ENCODE measurements at places on chromosomes 12 and 14.

DNA sequence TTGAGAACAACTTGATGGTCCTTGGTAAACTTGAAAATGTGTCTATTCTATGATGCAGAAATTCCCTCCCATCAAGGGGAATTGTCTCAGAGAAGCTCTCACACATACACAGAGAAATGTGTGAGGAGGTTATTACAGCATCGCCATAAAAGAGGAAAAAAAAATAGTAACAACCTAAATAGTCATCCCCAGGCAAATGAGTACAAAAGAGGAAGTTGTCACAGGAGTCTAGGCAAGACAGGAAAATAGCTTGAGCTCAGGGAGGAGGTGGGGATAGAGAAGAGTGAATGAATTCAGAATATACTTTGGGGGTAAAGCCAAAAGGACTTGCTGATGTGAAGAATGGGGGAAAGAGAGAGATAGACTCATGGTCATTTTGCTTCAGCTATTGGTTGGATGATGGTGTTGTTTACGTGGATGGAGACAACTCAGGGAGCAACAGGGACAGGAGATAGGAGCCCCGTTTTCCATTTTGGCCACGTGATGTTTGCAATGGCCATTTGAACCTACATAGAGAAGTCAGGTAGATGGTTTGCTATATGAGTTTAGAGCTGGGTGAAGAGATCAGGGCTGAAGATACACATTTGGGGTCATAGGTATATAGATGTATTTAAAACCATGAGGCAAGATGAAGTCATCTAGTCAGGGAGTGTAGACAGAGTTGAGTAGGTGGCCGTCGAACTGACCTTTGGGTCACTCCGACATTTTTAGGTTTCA is 20.3 kb downstream of the LRRC74A start:
- no peak for DNase-seq

DNA sequence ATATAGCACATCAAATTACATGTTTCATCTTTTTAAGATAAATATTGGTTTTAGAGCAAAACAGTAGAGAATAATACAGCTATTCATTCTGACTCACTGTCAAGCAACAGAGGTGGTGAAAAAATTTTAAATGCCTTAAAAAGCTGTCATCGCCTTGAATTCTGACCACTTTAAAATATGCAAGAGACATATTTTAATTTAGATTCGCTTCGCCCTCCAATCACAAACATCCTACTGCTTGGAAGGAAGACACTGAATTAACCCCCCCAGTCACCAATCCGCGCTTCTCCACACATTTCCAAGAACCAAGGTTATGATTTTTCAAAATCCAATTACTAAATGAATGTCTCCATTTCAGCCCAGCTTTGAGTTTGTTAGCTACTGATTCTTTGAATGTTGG is 112.4 kb downstream of the TMEM132D start:
- DNase-seq = no peak

DNA sequence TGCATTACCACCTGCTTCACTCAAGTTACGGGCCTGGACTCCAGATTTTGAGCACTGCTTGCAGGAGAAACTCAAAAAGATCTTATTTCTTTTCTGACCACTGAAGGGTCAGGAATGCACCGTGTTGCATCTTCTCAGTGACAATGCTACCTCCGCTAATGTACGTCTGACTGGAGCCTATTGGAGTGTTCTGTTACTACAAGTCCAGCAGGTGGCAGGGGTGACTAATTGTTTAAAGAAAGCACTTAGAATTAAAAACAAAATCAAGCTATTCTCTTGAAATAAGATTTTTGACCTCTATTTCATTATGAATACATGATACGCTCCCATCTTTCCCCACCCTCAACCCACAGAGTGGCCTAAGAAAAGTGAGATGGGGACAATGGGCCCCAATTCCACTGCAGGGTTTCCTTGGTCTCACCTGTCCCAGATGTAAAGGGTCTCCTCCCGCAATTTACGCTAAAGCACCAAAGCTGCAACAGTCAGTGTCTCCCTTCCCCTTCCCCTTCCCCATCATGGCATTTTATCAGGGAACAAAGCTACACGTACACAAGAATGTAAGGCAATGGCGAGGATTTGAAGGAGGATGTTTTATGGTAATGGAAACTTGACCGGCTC is 2.2 kb downstream of the TBPL2 start:
- no peak for DNase-seq

- DNase-seq = no peak
Observed at GRCh38 chr12:46573347-46573658, 200.7 kb upstream of the SLC38A2 start.

DNA sequence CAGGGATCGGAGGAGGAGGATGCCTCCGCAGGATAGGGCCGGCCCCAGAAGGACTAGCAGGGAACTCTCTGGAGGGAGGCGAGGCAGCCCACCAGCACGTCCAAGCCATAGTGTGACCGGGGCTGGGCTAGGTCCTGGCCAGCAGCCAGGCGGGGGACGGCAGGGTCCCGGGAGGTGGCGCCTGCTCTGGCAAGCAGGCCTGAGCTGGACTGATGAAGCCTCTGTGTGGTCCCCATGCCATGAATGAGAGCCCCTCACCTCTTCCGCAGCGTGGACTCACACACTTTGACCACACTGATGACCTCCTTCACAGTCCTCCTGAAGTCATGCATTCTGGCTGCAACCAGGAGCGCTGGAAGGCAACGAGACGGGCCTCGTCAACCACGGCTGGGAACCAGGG is 19.8 kb upstream of the BTBD6 start:
- no peak for DNase-seq

GRCh38 chr12:20055856-20056255 is 312.5 kb upstream of the PDE3A start:
- no peak for DNase-seq

- DNase-seq = no peak
Observed at GRCh38 chr12:129150721-129151120, 297.4 kb downstream of the GLT1D1 start.

- DNase-seq = no peak
Observed at GRCh38 chr12:51669271-51669670, 78.2 kb downstream of the SCN8A start.

- no peak for DNase-seq
Observed at GRCh38 chr14:39607978-39608377, 175.7 kb upstream of the FBXO33 start.

GRCh38 chr12:92844151-92844763 is 84.8 kb downstream of the EEA1 start:
- no peak for DNase-seq

GRCh38 chr14:96980835-96981234 is 183.7 kb downstream of the VRK1 start:
- no peak for DNase-seq

- DNase-seq = no peak
Observed at GRCh38 chr12:71439362-71439612, 311 bp upstream of the LGR5 start.

GRCh38 chr12:56300644-56301464 is 724 bp upstream of the CS start:
- no peak for DNase-seq

DNA sequence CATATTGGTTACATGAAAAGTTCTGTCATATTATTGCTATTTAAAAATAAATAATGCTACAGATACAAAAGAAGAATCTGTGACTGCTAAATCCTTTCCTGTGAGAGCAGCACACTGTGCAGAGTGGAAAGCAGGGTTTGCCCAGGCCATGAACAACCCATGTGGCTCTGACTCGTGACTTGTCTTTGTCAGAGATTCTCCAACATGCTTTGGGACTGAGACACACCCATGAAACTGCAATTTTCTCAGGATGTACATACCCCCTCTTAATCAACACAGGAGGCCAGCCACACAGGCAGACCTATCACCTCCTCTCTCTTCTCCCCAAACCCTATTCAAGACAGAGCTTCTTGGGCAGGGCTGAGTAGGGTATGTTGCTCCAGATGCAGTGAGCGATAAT is 96.8 kb upstream of the NTF3 start:
- no peak for DNase-seq

DNA sequence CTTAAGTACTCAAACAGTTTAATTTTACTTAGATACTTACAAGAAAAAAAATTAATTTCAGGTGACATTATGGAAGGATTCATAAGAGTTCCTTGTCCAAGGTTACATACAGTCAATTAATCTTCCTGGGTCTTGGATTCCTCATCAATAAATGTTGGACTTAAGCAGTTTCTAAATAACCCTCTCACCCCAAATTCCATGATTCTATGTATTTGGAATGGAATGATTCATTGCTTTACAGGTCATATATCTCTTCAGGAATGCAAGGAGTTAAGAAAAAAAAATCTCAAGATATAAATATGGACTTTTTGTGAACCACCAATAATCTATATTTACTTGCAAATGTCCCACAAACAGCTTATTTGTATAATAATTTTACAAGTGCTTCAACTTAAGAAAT is 84.2 kb upstream of the BMP4 start:
- DNase-seq = no peak

DNA sequence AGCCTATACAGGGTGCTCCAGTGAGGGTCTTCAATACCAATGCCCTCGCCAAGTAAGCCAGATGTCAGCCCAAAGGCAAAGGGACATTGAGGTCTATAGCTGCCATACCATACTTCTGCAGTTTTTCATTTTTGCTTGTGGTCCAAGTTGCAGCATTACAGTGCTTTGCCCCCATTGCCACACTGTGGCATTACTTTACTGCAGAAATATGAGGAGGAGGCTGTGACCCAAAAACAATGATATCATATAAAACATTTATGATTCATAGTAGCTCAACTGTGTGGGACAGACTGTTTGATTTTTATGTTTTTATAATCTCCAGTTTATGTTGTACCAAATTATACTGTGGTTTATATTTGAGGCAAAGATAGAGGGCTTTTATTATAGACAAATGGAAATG is 64.1 kb downstream of the KIAA0586 start:
- no peak for DNase-seq

DNA sequence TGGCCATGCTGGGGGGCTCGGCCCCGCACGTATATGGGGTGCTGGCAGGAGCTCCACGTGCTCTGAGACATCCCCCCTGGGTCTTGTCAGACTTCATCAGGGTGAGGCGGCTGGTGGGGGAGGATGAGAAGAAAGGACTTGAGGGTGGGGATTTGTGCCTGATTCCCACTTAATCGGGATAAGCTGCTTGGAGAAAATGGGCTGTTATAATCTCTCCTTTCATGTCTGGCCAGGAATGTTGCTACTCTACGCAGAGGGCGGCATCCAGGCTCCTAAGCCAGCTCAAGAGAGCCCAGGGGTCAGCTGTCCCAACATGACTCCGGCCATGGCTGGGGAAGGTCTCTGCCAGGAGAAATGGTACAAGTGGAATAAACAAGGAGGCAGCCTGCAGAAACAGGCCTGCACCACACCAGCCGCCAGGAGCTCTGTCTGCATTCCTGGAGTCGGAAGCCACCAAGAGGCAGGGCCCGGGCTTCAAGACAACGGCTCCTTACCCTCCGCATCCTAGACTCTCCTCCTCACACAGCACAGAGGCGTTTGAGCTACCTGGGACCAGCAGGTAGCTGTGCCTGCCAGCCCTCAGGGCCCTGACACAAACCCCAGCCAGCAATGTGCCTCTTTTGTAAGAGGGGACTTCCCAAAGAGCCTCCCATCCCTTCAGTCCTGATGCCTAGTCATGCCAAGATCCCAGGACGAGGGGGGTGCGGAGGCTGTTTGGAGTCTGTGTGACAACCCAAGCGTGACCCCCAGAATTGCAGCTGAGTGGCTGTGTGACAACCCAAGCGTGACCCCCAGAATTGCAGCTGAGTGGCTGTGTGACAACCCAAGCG is 195.8 kb upstream of the DIO3 start:
- no peak for DNase-seq

DNA sequence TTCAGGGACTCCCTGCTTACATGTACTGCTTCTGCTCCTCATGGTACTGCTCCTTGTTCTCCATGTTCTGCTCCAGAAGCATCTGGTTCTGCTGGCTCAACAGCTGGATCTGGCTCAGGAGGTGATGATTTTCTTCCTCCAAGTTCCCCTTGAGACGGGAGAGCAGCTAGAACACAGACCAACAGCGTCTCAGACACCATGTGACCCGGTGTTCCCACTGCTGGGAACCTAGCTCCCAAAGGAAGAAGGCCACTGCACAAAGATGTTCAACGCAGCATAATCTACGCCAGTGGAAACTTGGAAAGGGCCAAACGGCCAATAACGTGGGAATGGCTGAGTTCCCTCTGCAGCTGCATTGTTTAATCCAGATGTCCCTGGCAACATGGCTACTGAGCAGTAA is 49.6 kb upstream of the GPR68 start:
- DNase-seq = no peak

- DNase-seq = no peak
Observed at GRCh38 chr12:38728894-38729293, 176.5 kb downstream of the CPNE8 start.

GRCh38 chr14:45699471-45699870 is 446.5 kb upstream of the MIS18BP1 start:
- DNase-seq = no peak

DNA sequence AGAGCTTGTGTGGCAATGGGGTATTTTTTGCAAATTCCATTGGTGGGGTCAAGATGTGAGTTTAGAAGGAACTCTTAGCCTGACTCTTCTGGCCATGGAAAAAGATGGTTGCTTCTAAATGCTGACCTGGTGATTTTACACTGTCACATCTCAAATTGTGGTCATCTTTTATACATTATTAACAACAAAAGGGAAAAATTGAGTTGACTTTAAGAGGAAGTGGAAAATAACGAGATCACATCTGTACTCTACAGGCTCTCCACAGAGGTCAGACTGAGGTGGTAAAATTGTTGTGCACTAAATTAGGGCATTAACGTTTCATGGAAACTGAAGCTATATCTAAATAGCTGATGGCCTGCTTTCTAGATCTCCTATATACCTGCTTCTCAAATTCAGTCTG is 44.7 kb downstream of the PTPN11 start:
- no peak for DNase-seq

GRCh38 chr12:4117386-4118016 is 156.1 kb upstream of the CCND2 start:
- no peak for DNase-seq

DNA sequence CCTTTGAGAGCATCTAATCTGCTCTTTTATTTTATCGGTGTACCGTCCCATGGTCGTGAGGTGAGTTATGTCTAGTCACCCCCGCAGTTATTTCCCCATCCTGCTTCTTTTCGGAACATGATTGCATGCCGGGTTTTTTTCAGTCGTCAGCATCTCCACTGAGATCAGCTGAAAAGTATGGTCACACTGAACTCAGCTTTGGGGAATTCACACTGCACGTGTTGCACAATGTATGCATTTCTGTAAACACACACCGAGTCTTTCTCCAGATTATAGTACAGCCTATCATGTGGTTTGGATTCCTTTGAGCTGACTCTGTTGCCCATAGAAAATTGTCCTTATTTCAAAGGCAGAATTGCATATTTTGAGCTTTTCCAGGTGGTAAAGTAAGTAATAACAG is 24.6 kb downstream of the PLXNC1 start:
- no peak for DNase-seq

DNA sequence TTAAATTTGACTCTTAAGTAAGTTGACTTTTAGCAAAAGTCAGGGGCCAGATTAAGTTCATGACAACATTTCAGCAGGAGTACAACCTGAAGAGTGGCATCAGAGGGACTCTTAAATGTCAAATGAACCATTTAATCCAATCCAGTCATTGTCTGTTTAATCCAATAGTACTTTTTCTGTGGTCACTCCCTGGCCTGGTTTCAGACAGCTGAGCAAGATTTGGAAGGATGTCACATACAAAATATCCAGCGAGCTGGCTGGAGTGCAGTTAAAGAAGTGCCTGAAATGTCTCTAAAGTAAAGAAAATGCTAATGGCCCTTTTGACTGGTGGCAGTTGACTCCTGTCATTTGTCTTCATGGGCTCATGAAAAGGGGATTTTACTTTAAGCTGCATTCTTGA is 1082.1 kb downstream of the AACS start:
- no peak for DNase-seq

All from activated CD4-positive, alpha-beta T cell treated with anti-CD3 and anti-CD28 coated beads, Interleukin-2, amount 50 U/mL, for 48 hours (primary cell).